ENCODE measurements at places on chromosomes 6 and 20.

- no peaks in the 10 kb centered on the region for H3K27me3 ChIP-seq
- no peak overlapping the region for H3K4me3 ChIP-seq
- H3K27ac ChIP-seq: no peak overlapping the region
- DNase-seq: no peak
Observed at GRCh38 chr6:73560182-73560732, 39.4 kb upstream of the EEF1A1 start.

DNA sequence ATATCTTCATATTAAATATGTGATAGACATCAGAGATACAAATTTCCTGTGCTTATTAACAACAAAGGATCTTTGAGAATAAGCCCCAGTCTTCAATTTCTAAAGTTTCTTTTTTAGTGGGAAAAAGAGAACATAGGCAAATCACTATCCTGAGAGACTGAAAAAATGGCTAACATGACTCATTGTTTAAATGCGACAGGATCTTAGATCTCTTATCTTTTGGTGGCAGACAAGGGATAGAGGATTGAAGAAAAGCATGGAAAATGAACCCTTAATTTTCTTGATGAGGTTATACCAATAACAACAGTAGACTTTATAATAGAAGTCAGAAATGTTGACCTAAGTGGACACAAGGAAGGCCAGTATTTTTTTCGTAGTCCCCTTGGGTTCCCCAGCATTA is 178.6 kb upstream of the MAP3K7 start:
- no peak overlapping the region for H3K27ac ChIP-seq
- H3K4me3 ChIP-seq: no peak overlapping the region
- H3K27me3 ChIP-seq: no peaks in the 10 kb centered on the region
- H3K36me3 ChIP-seq: no peaks in the 10 kb centered on the region

DNA sequence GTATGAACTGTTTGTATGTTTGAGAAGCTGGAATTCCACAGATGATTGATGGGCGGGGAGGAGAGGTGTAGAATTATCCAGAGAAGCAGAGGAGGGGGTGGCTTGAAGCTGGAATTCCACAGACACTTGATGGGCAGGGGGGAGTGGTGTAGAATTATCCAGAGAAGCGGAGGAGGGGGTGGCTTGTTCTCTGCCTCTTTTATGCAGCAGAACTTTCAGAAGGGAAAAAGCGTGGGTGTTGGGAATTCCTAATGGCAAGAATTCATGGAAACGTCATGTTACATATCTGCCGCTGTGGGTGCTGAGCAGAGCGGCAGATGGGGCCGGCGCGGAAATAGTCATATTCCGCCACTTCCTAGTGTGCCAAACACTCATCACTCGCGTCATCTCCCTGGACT is 167.9 kb upstream of the KCNG1 start:
- no peak overlapping the region for H3K4me3 ChIP-seq
- no peaks in the 10 kb centered on the region for H3K27me3 ChIP-seq
- DNase-seq: no peak

DNA sequence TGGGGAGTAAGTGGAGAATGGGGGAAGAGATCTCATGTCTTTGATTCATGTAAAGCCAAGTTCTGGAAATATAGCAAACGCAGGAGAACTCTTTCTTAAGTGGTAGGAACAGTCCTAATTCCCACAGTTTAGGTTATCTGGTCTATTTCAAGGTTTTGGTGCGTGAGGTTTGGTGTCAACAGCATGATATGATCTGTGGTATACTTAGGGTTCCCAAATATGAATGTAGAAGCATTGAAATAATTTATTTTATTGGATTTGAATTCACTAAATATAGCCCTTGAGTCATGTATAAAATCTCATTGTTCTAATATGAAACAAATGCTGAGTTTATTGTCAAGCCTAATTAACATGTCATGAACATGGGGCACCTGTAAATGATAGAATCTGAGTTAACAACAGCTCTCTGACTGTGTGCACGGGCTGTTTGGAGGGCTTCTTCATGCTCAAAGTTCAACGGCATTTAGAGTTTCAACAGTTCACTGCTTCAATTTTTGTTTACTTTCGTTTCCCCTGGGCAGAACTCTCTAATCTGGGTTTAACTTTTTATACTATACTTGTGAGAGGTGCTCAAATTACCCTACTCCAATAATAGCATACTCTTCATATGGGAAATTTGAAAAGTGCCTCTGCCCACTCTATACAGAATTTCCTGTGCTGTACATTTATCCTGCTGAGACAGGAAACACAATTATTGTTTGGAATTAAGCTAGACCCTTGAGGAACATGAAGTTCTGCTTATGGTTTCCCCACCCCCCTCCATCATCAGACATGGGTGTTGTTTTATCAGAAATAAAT is 236.3 kb upstream of the ZNF217 start:
- H3K36me3 ChIP-seq: no peaks in the 10 kb centered on the region
- H3K27me3 ChIP-seq: no peaks in the 10 kb centered on the region
- peaks cover 34% of the 10 kb centered on the region for H3K4me1 ChIP-seq
- peak; percentile 56 for DNase-seq

DNA sequence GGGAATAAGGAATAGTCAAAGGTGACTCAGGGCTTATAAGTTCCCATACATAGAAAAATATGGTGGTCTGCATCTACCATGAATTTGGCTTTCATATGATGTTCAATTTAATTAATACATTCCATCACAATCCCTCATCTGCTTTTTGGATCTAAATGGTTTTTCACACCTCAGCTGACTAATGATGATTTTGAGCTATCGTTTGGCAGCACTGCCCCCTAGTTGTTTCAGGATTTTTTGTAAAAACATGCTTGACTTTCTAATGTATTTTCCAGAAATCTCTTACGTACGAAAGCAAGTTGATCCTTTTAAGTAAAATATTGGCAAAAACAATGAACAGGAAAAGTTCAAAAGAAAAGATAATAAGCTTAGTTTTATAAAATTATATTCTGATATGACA is 408.6 kb upstream of the ADGRB3 start:
- H3K4me3 ChIP-seq: no peak overlapping the region
- no peak for DNase-seq
- no peak overlapping the region for H3K27ac ChIP-seq
- no peaks in the 10 kb centered on the region for H3K36me3 ChIP-seq

DNA sequence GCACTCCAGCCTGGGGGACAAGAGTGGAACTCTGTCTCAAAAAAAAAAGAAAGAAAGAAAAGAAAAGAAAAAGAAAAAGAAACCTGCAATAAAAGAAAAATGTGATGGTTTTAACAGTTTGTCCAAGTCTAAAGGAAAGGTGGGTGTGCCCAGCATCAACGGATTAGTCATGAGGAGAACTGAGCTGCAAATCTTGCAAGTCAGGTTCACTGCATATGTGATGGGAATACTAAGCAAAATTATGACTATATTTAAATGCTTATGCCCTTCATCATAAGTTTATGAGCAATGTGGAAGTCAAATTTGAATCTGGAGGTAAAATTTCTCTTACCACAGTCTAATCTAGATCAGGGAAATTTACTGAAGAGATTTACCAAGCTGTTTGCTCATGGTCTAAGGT is 13.1 kb upstream of the CDK19 start:
- H3K4me1 ChIP-seq: no peaks in the 10 kb centered on the region
- H3K36me3 ChIP-seq: no peaks in the 10 kb centered on the region
- H3K27ac ChIP-seq: no peak overlapping the region
- no peak overlapping the region for H3K4me3 ChIP-seq

GRCh38 chr6:107110200-107110599 is 5.1 kb downstream of the BEND3 start:
- DNase-seq: no peak
- H3K4me1 ChIP-seq: no peaks in the 10 kb centered on the region
- no peaks in the 10 kb centered on the region for H3K27me3 ChIP-seq
- no peak overlapping the region for H3K4me3 ChIP-seq
- H3K27ac ChIP-seq: no peak overlapping the region
- H3K36me3 ChIP-seq: no peaks in the 10 kb centered on the region

- H3K36me3 ChIP-seq: no peaks in the 10 kb centered on the region
- no peaks in the 10 kb centered on the region for H3K27me3 ChIP-seq
- no peak overlapping the region for H3K27ac ChIP-seq
- H3K4me3 ChIP-seq: no peak overlapping the region
- H3K4me1 ChIP-seq: no peaks in the 10 kb centered on the region
Observed at GRCh38 chr6:113304116-113304515, 553.0 kb upstream of the MARCKS start.

- H3K27ac ChIP-seq: no peak overlapping the region
- H3K36me3 ChIP-seq: no peaks in the 10 kb centered on the region
- no peaks in the 10 kb centered on the region for H3K27me3 ChIP-seq
- no peak overlapping the region for H3K4me3 ChIP-seq
- no peak for DNase-seq
Observed at GRCh38 chr6:162722633-162723032, 4.9 kb downstream of the PRKN start.

DNA sequence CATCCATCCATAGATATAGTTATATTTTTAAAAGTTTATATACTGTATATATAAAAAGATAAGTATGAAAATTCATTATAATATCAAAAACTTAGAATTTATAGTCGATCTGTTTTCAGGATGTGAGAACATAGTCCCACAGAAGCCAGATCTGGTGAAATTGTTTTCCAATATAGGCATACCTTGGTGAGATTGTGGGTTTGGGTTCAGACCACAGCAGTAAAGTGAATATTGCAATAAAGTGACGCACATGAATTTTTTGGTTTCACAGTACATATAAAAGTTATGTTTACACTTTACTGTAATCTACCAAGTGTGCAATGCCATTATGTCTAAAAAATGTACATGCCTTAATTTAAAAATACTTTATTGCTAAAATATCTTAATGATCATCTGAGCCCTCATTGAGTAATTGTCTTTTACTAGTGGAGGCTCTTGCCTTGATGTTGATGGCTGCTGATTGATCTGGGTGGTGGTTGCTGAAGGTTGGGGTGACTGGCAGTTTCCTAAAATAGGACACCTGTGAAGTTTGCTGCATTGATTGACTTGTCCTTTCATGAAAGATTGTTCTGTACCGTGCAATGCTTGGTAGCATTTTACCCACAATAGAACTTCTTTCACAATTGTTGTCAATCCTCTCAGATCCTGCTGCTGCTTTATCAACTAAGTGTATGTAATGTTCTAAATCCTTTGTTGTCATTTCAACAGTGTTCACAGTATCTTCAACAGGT is 29.8 kb downstream of the AIG1 start:
- no peak overlapping the region for H3K4me3 ChIP-seq
- no peak overlapping the region for H3K27ac ChIP-seq
- H3K36me3 ChIP-seq: no peaks in the 10 kb centered on the region
- DNase-seq: no peak

GRCh38 chr6:79520534-79520933 is 16.7 kb downstream of the LCA5 start:
- no peak for DNase-seq
- no peaks in the 10 kb centered on the region for H3K36me3 ChIP-seq
- H3K4me3 ChIP-seq: no peak overlapping the region
- no peaks in the 10 kb centered on the region for H3K4me1 ChIP-seq
- no peaks in the 10 kb centered on the region for H3K27me3 ChIP-seq
- H3K27ac ChIP-seq: no peak overlapping the region

- peaks cover 21% of the 10 kb centered on the region for H3K4me1 ChIP-seq
- no peaks in the 10 kb centered on the region for H3K27me3 ChIP-seq
- H3K4me3 ChIP-seq: no peak overlapping the region
- peaks cover 48% of the 10 kb centered on the region for H3K36me3 ChIP-seq
- H3K27ac ChIP-seq: peak overlapping the region; percentile 76
- DNase-seq: no peak
Observed at GRCh38 chr6:108566406-108566805, 5.7 kb downstream of the FOXO3 start.

DNA sequence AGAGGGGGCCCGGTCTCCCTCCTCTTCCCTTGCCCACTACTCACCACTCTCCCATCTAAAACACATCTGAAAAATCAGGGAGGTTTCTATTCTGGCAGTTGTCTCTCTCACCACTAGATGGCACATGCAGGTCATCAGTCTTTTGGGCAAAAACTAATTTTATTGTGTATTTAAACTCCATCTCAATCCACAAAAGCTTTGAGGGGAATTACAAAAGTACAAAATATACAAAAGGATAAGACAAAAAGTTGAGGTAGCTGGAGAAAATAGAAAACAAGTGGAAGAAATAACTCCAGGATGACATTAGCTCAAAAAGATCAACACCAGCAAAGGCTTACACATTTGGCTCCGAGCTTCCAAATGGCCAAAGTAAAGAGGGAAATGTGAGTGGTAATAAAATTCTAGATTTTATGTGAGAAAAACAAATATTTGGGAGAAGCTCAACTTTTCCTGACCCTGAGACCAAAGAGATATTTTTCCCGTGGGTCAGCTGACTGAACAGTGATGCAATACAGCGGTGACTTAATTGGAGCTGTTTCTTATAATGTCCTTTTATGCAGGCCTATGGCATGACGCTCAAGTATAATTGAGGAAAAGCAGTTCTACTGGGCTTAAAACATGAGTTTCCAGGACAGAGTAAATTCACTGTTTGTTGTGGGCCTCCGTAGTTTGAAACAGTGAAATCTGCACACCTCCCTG is 79.8 kb upstream of the CHD6 start:
- peak; percentile 50 for DNase-seq
- no peaks in the 10 kb centered on the region for H3K36me3 ChIP-seq
- H3K4me1 ChIP-seq: no peaks in the 10 kb centered on the region
- H3K27ac ChIP-seq: no peak overlapping the region
- no peaks in the 10 kb centered on the region for H3K27me3 ChIP-seq

GRCh38 chr6:55449225-55449624 is 122.0 kb downstream of the GFRAL start:
- no peak for DNase-seq
- no peaks in the 10 kb centered on the region for H3K36me3 ChIP-seq
- H3K4me3 ChIP-seq: no peak overlapping the region
- no peaks in the 10 kb centered on the region for H3K27me3 ChIP-seq
- no peak overlapping the region for H3K27ac ChIP-seq

DNA sequence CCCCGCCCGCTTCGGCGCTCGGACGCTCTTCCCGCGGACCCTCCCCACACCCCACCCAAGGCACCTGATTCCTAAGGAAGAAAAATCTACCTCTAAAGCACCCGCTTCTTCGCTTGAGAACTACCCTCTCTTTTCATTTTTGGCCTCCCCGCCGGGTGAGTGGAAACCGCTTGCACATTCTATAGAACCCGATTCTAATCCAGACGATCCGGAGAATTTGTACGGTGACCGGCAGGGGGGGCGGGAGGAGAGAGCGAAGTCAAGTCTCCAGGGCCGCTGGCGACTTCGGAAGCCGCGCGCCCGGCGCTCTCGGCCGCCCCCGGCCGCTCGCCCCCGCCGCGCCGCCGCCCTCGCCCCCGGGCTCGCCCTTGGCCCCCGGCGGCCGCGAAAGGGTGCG is at the start of gene RBM24:
TSS of gene RBM24 (plus strand) at position 262 of the 397 bp plus-strand sequence. CDS start 221 bp downstream, outside the sequence.
- H3K36me3 ChIP-seq: no peaks in the 10 kb centered on the region
- no peaks in the 10 kb centered on the region for H3K4me1 ChIP-seq
- peak within 1 kb of the TSS; percentile 57 for H3K4me3 ChIP-seq

- no peak overlapping the region for H3K4me3 ChIP-seq
- no peak overlapping the region for H3K27ac ChIP-seq
- no peak for DNase-seq
Observed at GRCh38 chr20:56953048-56953586, 313.3 kb downstream of the BMP7 start.

DNA sequence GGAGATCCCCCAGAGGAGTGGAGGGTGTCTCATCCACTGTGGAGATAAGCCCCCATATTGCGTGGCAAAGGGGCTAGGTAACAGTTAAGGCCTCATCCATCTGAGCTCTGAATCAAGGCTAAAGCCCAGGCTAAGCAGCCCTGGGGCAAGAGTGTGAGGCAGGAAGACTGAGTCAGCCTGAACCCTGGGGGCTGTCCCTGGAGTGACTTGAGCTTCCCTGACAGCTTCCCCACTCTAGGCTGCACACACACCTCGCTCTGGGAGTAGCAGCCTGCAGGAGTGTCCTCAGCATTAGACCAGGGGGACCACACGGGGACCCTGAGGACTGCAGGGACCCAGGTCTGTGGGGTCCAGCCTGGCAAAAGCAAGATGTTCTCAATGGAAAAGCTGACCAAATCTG is 27.9 kb downstream of the UBD start:
- DNase-seq: no peak
- H3K36me3 ChIP-seq: no peaks in the 10 kb centered on the region
- H3K4me1 ChIP-seq: no peaks in the 10 kb centered on the region
- no peak overlapping the region for H3K27ac ChIP-seq
- H3K27me3 ChIP-seq: no peaks in the 10 kb centered on the region
